ENCODE measurements at places on chromosomes 3 and 15.

GRCh38 chr3:51715977-51716294 is 9.1 kb downstream of the GRM2 start:
- DNase-seq: no peak

GRCh38 chr3:49255718-49256511 is 21.1 kb downstream of the C3orf62 start:
- no peak for DNase-seq

DNA sequence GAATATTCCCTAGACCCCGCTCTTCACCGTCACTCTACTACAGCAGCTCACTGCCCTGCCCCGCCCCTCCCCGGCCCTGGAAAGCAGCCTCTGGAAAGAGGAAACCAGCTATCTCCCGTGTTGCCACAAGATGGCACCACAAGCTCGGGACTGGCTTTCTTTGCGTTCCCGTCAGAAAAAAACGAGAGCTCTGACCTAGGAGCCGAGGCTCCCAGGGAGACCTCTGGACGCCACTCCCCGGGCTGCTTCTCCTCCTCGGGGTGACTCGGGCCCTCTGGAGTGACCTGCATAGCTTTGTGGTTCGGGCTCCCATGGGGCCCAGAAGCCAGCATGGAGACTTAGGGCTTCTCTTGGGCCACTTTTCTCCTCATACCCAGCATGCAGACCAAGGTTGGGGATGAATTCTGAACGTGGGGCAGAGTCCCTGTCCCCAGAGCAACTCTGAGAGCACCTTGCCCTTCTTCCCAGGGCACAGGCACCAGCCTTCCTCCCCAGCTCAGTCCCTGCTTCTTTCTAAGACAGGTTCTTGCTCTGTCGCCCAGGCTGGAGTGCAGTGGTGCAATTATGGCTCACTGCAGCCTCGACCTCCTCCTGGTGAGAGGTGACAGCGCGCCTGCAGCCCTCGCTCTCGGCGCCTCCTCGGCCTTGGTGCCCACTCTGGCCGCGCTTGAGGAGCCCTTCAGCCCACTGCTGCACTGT is 19.0 kb downstream of the STOML1 start:
- DNase-seq: no peak

DNA sequence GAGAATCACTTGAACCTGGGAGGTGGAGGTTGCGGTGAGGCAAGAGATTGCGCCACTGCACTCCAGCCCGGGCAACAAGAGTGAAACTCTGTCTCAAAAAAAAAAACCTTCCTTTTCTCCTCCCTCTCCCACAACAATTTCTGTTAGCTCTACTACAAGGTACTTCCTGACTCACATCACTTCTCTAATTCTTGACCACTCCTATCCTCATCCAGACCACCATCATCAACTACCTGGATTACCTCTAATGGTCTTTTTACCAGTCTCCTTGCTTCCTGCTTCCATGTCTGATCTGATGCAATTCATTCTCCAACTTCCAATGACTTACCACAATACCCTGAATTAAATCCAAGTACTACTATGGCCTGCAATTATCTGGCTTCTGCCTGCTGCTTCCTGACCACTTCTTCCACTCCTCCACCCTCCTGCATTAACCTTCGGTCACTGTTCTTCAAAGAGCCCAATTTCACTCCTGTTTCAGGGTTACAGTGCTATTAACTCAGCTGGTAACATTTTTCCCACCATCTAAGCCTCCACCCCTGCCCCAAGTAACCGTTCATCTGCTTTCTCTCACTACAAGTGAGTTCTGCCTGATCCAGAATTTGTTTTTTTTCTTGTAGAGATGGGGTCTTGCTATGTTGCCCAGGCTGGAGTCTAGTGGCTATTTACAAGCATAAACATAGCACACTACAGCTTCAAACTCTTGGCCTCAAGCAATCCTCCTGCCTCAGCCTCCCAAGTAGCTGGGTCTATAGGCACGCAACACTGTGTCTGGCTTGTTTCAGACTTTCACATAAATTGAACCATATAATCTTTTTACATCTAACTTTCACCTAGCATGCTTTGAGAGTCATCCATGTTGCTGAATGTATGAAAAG is 27.8 kb downstream of the DCAF1 start:
- DNase-seq: no peak

GRCh38 chr3:170746175-170746942 is 123.6 kb downstream of the RPL22L1 start:
- DNase-seq: no peak

GRCh38 chr15:77865106-77865610 is 212.4 kb downstream of the TBC1D2B start:
- no peak for DNase-seq

DNA sequence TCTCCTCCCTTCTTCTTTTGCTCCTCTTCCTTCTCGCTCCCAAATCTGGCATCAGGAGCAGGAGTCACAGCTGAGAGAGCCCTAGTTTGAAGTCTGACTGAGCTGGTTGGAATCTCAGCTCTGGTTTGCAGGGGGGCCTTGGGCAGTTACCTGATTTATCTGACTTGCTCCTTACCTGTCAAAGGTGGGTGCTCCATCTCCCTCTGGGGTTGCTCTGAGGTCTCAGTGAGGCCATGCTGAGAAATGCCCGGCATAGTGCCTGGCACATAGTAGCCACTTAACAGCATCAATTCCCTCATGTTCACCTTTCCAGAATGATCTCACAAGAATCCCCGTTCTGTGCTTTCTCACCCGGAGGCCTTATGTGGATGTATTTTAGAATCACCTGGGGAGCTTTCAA is 121.2 kb upstream of the CTDSPL start:
- no peak for DNase-seq

- no peak for DNase-seq
These were observed 38.3 kb upstream of the IQCF6 start for GRCh38 chr3:51817375-51817774.

- DNase-seq: no peak
These were observed 120.8 kb downstream of the CLASP2 start for GRCh38 chr3:33597257-33597689.

DNA sequence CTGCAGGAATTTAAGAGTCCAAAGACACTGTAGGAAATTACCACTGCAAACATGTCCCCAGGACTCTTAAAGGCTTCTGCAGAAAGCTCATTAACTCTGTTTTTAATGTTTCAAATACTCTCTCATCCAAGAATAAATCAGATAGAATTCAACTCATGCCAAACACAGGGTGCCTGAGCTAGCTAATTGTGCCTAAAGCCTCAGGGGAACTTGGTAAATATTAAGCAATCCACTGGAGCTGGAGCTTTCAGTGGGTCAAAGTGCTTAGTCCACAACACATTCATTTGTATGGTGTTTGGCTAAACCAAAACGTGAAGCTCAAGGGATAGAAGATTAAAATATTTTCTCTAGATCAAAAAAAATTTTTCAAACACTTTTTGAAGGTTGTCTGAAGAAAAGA is 131.4 kb downstream of the THRB start:
- no peak for DNase-seq

- no peak for DNase-seq
These were observed 34.8 kb upstream of the PAK6 start for GRCh38 chr15:40204100-40204499.

- DNase-seq: no peak
These were observed 289.1 kb upstream of the SUCLG2 start for GRCh38 chr3:67943546-67943945.

DNA sequence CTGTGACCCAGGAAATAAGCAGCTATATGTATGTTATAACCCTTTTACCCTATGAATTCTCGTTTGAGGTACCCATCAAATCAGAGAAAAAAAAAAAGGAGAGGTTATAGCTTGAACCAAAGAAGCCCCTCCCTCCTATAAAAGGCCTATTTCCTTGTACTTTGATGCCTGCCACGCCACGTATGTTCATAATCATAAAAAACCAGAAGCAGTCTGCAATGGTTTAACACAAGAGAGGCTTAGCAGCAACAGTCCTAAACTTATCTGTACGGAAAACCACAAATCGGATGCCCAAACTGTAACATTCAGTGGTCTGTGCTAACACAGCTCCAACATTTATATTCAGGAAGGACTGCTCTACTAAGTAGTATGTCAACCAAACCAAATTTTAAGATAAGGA is 21.2 kb downstream of the CCR8 start:
- DNase-seq: no peak

DNA sequence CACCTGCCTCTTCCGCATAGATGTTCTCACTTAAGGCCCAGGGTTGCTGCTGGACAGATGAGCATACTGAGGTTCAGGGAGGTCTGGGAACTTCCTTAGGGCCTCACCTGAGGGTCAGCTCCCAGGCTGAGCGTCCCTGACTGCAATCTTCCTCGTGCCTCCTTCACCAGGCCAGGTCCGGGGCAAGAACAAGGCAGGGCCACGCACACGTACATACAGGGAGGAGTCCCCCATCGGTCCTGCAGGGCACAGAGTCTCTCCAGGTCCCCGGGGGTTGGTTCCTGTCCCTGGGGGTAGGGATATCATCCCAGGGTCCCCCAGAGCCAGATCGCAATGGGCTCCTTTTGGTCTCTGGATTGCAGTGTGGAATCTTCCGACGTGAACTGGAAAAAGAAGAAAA is 130.1 kb downstream of the LRRK1 start:
- DNase-seq: no peak

GRCh38 chr15:38555686-38556334 is 8.8 kb downstream of the RASGRP1 start:
- no peak for DNase-seq

DNA sequence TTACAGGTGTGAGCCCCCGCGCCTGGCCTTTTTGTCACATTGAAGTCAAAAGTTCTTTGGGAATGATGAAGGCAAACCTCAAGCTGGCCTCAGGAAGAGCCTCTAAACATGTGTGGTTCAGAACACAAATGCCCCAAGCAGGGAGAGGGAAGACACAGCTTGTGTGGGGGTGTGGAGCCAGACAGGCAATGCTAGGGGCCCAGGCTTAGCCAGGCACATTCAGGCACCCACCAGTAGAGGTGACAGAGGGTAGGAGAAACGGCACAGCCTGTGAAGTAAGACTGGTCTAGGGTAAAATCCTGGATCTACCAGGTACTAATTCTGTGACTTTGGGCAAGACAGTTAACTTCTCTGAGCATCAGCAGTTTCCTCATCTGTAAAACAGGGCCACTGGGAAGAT is 3.5 kb downstream of the HDC start:
- DNase-seq: no peak

- DNase-seq: no peak
These were observed 3.9 kb downstream of the TMEM43 start for GRCh38 chr3:14128724-14129123.

GRCh38 chr15:75508840-75509532 is 57.5 kb upstream of the SIN3A start:
- DNase-seq: no peak

- DNase-seq: no peak
These were observed 144.6 kb downstream of the LPP start for GRCh38 chr3:188298585-188298984.

GRCh38 chr15:40242601-40243000 is 3.7 kb downstream of the PAK6 start:
- DNase-seq: no peak

DNA sequence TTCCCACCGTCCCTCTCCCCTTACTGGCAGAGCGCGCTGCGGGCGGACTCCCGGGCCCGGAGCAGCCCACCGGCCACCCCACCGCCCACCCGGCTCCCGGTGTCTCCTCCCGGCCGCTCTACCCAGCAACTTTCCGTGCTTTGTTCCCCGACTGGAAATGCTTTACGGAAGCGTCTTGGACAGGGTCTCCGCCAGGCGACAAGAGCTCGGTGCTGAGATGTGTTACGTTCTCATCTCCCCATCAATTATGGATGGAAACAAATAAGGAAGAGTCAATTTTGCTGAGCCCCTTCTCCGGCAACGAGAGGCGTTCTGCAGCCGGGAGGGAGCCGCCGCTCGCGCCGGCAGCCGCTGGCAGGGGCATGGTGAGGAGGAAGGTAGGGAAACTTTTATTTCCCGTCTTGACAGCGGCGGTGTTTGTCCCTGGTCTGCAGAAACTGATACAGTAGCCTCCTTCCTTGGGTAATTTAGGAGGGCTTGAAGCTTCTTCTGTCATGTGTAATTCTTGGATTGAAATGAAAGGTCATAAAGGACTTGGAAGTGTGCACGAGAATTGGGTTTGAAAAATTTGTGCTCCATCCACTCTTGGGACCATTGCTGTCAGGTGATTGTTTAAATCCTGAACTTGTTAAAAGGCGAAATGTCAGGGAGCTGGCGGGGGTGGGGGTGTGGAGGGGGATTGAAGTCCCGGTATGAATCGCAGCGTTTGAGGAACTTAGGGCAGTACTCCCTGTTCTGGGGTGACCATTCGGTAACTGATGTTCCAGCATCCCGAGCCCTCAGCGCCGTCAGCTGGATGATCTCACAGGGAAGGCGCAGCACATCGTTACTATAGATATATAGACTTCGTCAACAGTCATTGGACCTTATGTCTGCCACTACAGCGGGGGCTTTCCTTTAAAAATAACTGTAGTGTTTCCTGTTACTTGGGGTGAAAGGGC is 1.5 kb downstream of the SEMA6D start:
- DNase-seq: no peak

GRCh38 chr3:56990641-56991015 is 69.8 kb upstream of the SPATA12 start:
- DNase-seq: no peak

- no peak for DNase-seq
These were observed 49.9 kb upstream of the LINGO1 start for GRCh38 chr15:77682564-77682963.

GRCh38 chr3:20186600-20187004 is 596 bp upstream of the SGO1 start:
- no peak for DNase-seq

GRCh38 chr15:39511000-39511915 is 69.6 kb upstream of the THBS1 start:
- no peak for DNase-seq

DNA sequence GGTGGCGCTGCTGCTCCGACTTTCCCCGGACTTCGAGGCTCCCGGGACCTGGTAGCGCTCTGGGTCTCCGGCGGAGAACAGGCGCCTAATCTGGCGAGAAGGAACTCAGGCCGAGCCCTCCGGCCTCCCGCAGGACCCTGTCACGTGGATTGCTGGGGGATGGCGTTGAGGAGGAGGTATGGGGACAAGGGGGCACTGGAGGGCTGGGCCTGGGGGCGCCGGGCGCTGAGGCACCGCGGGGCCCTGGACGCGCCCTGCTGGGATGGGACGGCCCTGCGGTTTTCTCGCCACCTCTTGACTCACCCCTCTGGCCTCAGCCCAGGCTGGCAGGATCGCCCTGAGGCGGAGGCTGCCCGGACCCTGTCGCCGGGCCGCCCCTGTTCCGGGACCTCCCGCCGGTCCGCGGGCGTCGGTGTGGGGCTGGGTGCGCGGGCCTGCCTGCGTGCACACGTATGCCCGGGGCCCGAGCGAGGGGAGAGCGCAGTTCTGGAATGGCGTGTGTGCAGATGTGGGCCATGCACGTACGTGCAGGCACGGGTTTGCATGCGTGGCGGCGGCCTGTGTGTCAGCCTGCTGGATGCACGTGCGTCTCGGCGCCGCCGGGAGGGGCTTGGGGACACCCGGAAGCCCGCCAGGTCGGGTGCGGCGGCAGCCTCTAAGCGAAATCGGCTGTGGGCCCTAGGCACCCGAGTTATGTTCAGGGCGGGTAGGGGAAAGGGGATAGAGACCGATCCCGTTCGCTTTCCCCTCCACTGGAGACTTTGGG is 752 bp downstream of the C15orf39 start:
- no peak for DNase-seq
